ENCODE measurements at places on chromosomes 12 and 14.
A peak's percentile ranks its signal among the peaks of the same experiment; 100 is the strongest.

DNA sequence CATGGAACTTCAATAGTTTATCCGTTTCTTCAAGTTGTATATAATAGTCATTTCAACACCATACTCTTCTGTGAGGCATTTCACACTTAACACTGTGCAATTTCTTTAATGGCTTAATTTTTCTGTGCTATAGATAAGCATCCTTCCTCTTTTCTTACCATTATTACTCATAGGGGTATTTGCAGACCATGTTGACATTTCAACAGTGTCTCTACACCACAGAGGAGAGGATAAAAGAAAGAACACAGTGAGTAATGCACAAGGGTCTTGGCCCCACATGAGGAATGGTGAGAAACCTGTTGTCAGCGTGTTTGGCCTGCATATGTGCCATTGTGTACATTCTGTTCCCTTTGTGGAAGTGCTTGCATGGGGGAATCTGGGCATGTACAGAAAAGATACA is 421.5 kb upstream of the MDGA2 start:
- no peak overlapping the region for H3K27ac ChIP-seq
- H3K36me3 ChIP-seq: no peaks in the 10 kb centered on the region
- no peaks in the 10 kb centered on the region for H3K4me1 ChIP-seq
- H3K27me3 ChIP-seq: no peaks in the 10 kb centered on the region
- no peak overlapping the region for H3K4me3 ChIP-seq

DNA sequence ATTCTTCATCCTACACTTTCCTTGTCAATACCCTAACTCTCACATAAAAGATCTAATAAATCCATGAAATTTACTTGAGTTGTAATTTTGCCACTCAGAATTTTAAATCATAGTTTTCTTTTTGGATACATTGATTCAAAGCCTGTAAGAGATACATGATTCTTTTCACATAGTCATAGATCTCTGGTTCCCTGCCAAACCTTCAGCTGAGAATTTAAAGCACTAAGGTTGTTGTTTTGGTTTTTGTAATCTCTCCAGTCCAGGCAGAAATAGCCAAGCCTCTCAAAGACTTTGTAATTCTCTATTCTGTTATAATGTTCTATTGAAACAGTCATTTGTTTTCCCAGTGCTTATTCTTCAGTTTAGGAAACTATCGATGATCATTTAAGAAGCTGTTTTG is 273.9 kb downstream of the TRHDE start:
- no peaks in the 10 kb centered on the region for H3K27me3 ChIP-seq
- H3K4me3 ChIP-seq: no peak overlapping the region
- no peak overlapping the region for H3K27ac ChIP-seq
- no peaks in the 10 kb centered on the region for H3K36me3 ChIP-seq
- DNase-seq: no peak

DNA sequence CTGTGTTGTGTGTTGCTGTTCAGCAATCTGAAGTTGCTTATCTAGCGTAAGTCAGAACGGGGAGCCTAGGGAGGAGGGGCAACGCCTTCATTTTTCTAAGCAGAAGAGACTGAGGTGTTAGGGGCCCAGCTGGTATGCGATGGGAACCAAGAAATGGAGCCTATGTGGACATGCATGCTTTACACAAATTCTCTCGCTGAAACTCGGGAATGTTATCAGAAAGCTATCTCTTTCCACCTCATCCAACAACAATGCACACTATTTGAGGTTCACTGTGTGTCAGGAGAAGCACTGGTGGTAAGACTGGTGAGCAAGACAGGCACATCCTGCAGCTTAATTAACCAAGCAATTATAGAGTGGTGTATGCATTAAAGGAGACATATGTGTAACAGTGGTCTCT is 89.7 kb downstream of the NRXN3 start:
- no peak for DNase-seq
- H3K27me3 ChIP-seq: no peaks in the 10 kb centered on the region
- no peaks in the 10 kb centered on the region for H3K4me1 ChIP-seq
- no peak overlapping the region for H3K4me3 ChIP-seq
- no peak overlapping the region for H3K27ac ChIP-seq

DNA sequence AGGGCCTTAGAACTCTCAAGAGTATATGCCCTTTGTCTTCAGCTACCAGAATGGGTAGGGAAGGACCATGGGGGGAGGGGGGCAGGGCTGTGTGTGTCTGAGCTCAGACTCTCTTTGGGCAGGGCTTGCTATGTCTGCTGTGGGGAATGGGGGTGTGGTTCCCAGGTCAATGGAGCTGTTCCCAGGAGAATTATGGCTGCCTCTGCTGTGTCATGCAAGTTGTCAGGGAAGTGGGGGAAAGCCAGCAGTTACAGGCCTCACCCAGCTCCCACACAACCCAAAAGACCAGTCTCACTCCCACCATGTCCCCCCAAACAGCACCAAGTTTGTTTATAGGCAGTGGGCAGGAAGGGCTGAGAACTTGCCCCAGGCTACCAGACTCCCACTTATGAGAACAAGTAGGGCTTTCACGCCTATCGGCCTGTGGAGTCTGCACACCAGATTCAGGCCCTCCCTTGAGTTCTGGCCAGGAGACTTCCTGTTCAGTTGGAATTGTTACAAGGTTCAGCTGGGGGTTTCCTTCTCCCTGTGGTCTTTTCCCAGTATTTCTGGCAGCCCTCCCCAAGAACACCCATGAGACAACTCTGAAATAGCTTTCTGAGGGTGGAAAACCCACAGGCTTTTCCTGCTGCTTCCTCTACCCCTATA is 6.1 kb upstream of the SERPINA11 start:
- no peaks in the 10 kb centered on the region for H3K27me3 ChIP-seq
- no peak overlapping the region for H3K27ac ChIP-seq
- no peak overlapping the region for H3K4me3 ChIP-seq

GRCh38 chr12:17204289-17205054 is 598.5 kb upstream of the LMO3 start:
- H3K4me3 ChIP-seq: no peak overlapping the region
- no peaks in the 10 kb centered on the region for H3K36me3 ChIP-seq
- H3K4me1 ChIP-seq: no peaks in the 10 kb centered on the region
- H3K27me3 ChIP-seq: no peaks in the 10 kb centered on the region

DNA sequence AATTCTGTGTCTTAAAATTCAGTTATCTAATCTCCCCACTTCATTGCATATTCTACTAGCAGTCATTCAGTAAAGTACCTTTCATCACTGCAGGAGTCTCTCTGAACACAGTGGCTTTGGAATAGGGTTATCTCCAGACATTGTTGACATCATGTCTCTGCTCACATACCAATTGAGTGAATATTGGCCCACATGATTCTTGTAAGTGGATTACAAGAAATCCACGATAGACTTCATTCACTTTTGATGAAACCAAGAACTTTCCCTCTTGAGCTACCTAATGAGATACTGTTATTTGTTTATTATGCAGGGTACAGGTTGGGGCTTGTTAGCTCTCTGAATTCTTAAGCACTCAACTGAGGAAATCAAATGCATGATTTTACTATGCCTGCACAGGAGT is 284.9 kb downstream of the RAD51B start:
- peaks cover 7% of the 10 kb centered on the region for H3K36me3 ChIP-seq
- H3K27ac ChIP-seq: peak overlapping the region; percentile 37

- no peaks in the 10 kb centered on the region for H3K27me3 ChIP-seq
- H3K27ac ChIP-seq: no peak overlapping the region
- H3K4me3 ChIP-seq: no peak overlapping the region
- no peaks in the 10 kb centered on the region for H3K36me3 ChIP-seq
- peaks cover 3% of the 10 kb centered on the region for H3K4me1 ChIP-seq
These were observed 24.5 kb upstream of the ULK1 start for GRCh38 chr12:131869871-131870418.

GRCh38 chr12:2364631-2365051 is 311.9 kb downstream of the CACNA1C start:
- H3K27me3 ChIP-seq: no peaks in the 10 kb centered on the region
- no peak for DNase-seq
- H3K36me3 ChIP-seq: no peaks in the 10 kb centered on the region

- H3K27ac ChIP-seq: no peak overlapping the region
- H3K36me3 ChIP-seq: no peaks in the 10 kb centered on the region
- H3K4me3 ChIP-seq: no peak overlapping the region
- H3K27me3 ChIP-seq: no peaks in the 10 kb centered on the region
- H3K4me1 ChIP-seq: peaks cover 5% of the 10 kb centered on the region
- DNase-seq: no peak
These were observed 1.7 kb upstream of the ATF7 start for GRCh38 chr12:53627919-53628318.

DNA sequence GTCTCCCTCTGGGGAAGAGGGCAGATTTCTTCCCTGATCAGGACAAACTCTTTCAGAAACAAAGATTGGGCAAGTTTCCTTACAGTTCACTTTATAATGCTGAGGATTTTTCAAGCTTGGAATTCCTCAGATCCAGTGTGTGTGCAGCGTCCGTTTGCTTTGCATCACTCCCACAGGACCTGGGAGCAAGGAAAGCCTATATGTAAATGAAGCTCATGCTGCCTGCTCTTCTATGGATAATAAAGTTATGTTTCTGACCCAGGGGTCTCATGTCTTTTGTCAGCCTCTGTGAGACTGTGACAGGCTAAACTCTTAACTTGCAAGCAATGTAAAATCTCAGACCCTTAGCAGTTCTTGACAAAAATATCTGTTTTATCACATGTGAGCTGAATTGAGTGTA is 41.6 kb downstream of the TRHDE start:
- no peaks in the 10 kb centered on the region for H3K36me3 ChIP-seq
- H3K27ac ChIP-seq: no peak overlapping the region
- H3K4me3 ChIP-seq: no peak overlapping the region
- H3K4me1 ChIP-seq: no peaks in the 10 kb centered on the region
- no peaks in the 10 kb centered on the region for H3K27me3 ChIP-seq

DNA sequence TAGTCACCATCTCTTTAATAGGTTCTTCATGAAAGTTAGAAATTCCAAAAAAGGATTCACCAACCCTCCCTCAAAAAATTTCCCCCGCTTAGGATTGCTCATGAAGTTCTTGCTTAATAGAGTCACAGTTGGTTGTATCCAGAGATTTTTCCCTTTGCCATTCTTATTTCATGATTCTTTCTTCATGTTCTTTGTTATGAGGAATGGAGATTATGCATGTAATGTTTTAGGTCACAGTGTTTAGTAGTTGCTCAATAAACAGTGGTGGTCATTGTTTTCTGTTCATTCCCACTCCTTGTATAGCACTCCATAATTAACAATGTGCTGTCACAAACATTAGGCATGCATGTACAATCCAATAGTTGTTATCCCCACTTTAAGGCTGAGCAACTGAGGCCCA is 51.2 kb upstream of the RTRAF start:
- no peak overlapping the region for H3K27ac ChIP-seq
- no peak overlapping the region for H3K4me3 ChIP-seq
- no peaks in the 10 kb centered on the region for H3K36me3 ChIP-seq
- H3K4me1 ChIP-seq: no peaks in the 10 kb centered on the region
- H3K27me3 ChIP-seq: no peaks in the 10 kb centered on the region

DNA sequence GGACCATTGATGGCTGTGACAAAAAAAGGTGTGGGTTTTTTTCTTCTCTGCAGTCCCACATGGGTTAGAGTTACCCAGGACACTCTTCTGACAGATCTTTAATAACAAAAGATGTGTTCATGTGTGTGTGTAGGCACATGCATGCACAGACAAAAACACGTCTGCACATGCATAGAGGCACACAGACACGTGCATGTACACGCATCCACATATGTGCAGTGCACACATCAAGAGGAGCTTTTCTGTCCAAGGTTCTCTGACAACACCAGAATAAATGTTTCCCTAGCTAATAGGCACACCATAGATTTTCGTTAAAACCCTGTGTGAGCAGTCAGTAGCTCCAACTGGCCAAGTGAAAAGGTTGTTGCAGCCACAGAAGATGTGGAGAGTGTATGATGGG is 2.8 kb upstream of the MYL2 start:
- no peak overlapping the region for H3K27ac ChIP-seq
- no peaks in the 10 kb centered on the region for H3K4me1 ChIP-seq
- no peak overlapping the region for H3K4me3 ChIP-seq
- no peaks in the 10 kb centered on the region for H3K36me3 ChIP-seq

DNA sequence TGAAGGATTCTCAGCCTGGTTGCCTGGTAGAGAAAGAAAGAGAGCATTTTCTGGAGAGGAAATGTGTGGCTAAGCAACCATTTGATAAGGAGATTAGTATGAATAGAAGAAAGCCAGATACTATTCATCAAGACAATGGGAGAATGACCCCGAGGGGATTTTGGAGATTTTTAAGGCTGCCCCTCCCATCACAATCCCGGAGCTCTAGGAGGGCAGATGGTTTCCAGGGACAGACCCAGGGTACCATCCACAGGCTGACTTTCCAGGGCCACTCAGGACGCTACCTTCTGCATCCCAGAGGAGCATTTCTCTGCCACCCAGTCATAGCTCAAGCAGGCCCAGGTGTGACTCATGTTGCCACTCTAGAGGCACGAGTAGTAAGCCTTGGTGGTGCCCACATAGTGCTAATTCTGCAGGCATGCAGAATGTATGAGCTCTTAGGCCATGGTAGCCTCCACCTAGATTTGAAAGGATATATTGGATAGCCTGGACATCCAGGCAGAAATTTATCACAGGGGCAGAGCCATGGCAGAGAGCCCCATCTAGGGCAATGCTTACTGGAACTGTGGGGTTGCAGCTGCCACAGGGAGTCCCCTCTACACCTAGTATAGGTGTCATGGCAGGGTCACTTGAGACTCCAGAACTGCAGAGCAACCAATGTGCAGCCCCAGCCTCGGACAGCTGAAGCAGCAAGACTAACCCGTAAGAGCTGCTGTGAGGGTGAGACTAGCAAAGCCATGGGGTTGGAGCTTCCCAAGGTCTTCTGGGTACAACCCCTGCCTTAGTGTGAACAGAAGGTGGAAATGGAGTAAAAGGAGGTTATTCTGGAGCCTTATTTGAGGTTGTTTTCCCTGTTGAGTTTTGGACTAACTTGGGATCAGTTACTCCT is 366.0 kb downstream of the ZFP36L1 start:
- H3K36me3 ChIP-seq: no peaks in the 10 kb centered on the region
- no peaks in the 10 kb centered on the region for H3K27me3 ChIP-seq
- H3K4me1 ChIP-seq: no peaks in the 10 kb centered on the region
- no peak overlapping the region for H3K27ac ChIP-seq
- H3K4me3 ChIP-seq: no peak overlapping the region

DNA sequence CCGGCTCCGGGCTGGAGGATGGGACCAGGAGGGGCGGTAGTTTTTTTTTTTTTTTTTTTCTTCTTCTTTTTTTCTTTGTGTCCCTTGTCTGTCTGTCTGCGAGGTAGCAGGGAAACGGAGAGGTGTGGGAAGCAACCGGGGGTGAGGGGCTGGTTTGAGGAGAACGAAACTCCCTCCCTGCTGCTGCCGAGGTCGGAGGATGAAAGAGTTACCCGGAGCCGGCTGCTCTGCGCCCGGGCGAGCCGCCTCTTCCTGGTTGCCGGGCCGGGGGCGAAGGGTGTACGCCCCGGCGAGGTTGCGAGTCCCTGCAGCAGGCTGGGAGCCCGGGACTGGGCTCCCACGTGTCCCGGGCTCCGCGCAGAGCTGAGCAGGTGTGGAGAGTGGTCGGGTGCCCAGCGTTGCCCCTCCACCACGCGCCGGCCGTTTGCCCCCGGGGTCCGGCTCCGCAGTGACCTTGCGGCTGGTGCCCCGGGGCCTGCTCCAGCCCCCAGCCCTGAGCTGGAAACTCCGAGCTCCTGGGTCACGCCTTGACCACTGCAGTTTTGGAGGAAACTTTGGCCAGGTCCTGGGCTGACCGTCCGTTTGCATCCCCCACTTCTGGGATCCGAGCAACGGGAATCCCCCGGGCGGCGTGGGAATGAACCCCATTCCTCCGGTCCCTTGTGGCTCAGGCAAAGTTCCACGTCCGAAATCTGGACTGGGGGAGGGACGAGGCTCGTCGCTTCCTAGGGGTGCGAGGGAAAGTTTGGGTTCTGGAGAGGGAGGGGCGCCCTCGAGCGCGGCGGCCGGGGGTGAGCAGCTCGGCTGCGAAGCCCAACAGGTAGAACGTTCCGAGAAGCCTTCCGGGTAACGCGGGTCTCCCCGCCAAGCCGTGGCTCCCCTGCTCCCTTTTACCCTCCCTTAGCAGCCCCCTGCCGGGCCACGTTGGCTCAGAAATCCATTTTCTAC is 1.3 kb downstream of the CHST11 start:
- no peaks in the 10 kb centered on the region for H3K36me3 ChIP-seq
- H3K4me1 ChIP-seq: no peaks in the 10 kb centered on the region
- H3K27me3 ChIP-seq: no peaks in the 10 kb centered on the region
- peak overlapping the region; percentile 81 for H3K4me3 ChIP-seq
- DNase-seq: no peak

Measured in esophagus squamous epithelium (tissue), 5 donors.